ENCODE measurements at places on chromosomes 3 and 15. TPM values are rescaled to one million over a fixed set of nuclear protein-coding genes. Genes with fewer than 3 reads are reported as not detected.
A peak's percentile ranks its signal among the peaks of the same experiment; 100 is the strongest.

DNA sequence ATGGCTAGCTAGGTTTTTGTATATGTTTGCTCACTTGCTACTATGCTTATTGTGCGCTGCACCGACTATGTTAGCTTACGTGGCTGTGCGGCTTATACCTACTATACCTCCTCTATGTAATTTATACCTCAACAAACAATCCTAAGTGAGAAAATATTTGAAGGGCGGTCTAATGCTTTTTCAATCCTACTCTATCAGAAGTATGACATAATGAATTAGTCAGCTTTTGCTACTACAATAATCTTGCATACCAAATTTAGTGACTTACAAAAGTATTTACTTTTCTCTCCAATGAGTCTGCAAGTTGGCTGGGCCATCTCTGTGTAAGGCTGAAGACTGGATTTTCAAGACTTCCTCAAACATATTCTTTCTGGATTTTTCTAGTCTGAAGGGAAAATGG lies 391.2 kb upstream of the NECTIN3 start:
- DNase-seq, result no peak

The LRRC58 gene
- total RNA-seq, result 27.9 TPM

- DNase-seq, result no peak
Observed at GRCh38 chr3:18426597-18427193, 1.6 kb upstream of the SATB1 start.

GRCh38 chr3:26984416-26985390 lies 362.1 kb downstream of the LRRC3B start:
- no peak for DNase-seq

- DNase-seq, result no peak
Observed at GRCh38 chr15:73654659-73655058, 21.5 kb upstream of the NPTN start.

- no peak for DNase-seq
Observed at GRCh38 chr3:169562988-169563774, 100.3 kb downstream of the MECOM start.

DNA sequence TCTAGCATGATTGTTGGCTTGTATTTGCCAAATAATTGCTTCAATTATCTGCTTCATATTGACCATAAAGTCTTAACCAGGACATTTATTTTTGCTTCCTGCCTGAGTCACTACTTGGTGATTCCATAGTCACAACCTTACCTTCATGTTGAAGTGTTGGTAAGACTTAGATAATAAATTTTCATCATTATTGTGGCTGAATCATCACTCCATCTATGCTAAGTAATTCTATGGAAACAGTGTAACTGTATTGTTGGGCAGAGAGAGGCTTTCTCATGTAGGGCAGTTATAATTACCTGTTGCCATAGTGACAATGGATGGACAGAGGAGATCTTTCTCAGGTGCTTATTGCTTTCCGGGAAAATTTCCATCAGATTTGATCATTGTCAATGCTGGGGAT lies 330.7 kb upstream of the LRRC3B start:
- DNase-seq, result no peak

The C15orf62 gene
- 0.54 TPM for total RNA-seq

DNA sequence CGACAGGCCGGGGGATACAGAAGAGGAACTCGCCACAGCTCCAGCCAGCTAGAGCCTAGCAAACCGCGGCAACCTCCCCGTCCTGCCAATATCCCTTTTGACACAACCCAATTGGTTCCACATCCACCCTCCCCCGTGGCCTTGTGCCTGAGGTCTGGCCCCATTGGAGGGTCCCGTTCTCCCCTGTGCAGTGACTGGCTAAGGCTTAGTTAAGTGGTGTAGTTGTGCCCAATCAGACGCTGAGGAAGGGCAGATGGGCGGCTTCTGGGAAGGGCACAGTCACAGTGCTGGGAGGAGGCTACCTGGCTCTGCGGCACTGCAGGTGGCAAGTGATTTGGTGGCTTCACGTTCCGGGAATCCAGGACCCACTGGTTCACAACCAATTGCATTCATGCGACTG lies 78.6 kb downstream of the SNRK start:
- no peak for DNase-seq

The GOLGA8S gene
- total RNA-seq, result 0.42 TPM

- no peak for DNase-seq
Observed at GRCh38 chr3:115706311-115706829, 83.1 kb downstream of the GAP43 start.

DNA sequence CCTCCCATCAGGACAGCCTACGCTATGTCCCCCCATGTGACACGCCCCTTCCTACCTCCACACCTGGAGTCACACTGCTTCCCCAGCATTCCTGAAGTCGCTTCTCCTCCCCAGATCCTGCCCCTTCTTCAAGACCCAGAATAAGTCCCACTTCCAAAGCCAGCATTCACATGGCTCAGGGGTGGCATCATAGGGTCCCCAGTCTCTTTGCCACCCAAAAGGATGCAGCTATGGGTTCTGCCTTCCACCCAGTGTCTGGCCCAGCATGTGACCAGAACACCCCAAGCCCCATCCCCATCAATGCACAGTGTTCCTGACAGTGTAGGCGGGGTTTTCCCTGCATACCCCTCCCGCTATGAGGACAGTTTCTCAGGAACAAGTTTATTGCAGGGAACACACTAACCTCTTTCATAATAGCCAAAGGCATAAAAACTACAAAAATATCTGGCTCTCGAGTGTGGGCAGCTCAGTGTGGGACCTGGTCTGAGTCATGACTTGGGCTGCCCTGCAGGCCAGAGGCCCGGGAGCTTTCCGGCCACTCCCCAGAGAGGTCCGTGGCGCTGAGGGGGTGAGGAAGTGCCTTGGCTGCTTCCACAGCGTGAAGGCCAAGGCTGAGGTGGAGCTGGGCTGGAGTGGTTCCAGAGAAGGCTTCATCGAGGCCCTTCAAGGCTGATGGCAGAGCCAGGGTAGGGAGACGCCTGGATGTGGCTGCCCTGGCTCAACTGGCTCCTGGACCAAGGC lies 5.8 kb downstream of the ISLR start:
- peak; percentile 77 for DNase-seq

GRCh38 chr15:98802187-98802586 lies 153.8 kb downstream of the IGF1R start:
- no peak for DNase-seq

All from thoracic aorta (tissue), 2 donors.